SIG-M5 (cell line): ENCODE measurements at places on chromosomes 13 and 19.

- DNase-seq: no peak
Observed at GRCh38 chr13:37138169-37138568, 32.7 kb upstream of the CSNK1A1L start.

DNA sequence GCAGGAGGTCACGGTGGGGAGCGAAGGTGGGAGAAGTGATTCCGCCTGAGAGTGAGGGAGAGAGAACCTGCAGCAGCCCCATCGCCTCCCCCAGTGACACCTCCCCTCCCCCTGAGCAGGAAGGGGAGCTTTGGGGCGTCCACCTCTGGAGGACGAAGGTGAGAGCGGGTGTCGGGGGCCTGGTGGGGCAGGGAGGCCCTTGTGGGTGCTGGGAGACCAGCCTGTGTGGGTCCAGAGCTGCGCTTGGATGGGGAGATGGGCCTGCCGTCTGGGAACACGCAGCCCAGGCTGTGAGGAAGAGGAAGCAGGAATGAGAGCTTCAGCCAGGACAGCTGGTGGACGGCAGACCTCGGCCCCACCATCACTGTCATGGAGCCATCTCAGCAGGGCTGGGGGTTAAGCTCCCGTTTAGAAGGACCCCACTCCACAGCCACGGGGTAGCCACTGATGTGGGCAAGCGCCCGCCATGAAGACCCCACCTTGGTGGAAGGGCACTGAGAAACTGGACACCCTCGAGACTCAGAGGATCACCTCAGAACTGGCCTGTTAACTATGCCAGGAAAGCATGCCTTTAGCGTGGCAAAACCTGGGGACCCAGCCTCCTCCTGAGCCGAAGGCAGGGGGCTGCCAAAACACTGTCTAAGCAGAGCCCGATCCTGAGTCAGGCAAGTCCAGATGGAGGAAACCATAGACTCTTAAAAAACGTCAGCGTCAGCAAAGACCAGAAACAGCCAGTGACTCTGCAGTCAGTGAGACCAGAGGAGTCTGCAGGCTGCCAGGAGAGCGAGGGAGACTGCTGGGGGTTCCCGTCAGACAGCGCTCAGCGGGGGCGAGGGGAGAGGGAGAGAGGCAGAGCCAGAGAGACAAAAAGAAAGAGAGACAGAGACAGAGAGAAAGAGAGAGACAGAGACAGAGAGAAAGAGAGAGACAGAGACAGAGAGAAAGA is 6.4 kb upstream of the PROZ start:
- DNase-seq: no peak

- no peak for DNase-seq
Observed at GRCh38 chr19:29576761-29577648, 29.1 kb upstream of the POP4 start.

- no peak for DNase-seq
Observed at GRCh38 chr13:104937881-104938280, 1597.6 kb downstream of the EFNB2 start.
